Occipital lobe (tissue), 3 donors: ENCODE measurements at places on chromosomes 6 and 20.

- DNase-seq = no peak
Observed at GRCh38 chr6:43736211-43736786, 33.7 kb upstream of the VEGFA start.

- no peak for DNase-seq
Observed at GRCh38 chr20:22491194-22491505, 93.2 kb downstream of the FOXA2 start.

GRCh38 chr20:36820073-36820472 lies 46.5 kb upstream of the DSN1 start:
- no peak for DNase-seq

DNA sequence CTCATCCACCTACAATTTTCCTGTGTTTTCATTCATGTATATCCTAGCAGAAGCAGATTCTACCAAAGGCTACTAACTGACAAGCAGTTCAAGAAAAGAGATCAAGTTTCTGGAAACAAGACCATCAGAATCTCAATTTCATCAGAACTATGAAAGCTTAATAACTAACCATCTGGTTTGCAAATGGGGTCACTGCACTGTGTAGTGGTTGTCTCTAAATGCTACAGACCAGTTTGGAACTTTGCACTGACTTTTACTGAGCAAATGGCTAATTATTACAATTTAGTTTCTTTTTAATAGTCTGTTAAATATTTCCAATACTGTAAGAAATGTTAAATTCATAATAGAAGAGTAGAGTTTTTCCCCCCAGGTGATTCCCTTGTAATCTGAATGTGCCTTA lies 64.5 kb downstream of the REPS1 start:
- no peak for DNase-seq

- DNase-seq = no peak
Observed at GRCh38 chr6:3102875-3103274, 15.6 kb upstream of the BPHL start.

DNA sequence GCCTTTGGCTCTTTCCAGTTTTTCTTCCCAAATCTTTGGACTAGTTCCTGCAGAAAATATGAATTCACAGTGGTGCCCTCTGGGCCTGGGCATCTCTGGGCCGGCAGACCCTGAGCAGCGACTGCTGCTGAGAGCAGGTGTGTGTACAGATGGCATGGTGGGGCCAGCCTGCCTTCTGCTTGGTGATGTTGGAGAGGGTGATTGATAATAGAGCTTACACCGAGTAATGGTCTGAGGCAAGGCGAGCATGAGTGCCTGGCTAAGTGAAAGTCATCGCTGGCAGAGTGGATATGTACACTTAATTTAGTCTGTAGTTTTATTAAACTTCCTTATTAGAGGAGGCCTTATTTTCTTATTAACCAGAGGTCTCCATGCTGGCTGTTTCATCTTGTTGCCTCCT lies 156.9 kb downstream of the CDKAL1 start:
- no peak for DNase-seq

DNA sequence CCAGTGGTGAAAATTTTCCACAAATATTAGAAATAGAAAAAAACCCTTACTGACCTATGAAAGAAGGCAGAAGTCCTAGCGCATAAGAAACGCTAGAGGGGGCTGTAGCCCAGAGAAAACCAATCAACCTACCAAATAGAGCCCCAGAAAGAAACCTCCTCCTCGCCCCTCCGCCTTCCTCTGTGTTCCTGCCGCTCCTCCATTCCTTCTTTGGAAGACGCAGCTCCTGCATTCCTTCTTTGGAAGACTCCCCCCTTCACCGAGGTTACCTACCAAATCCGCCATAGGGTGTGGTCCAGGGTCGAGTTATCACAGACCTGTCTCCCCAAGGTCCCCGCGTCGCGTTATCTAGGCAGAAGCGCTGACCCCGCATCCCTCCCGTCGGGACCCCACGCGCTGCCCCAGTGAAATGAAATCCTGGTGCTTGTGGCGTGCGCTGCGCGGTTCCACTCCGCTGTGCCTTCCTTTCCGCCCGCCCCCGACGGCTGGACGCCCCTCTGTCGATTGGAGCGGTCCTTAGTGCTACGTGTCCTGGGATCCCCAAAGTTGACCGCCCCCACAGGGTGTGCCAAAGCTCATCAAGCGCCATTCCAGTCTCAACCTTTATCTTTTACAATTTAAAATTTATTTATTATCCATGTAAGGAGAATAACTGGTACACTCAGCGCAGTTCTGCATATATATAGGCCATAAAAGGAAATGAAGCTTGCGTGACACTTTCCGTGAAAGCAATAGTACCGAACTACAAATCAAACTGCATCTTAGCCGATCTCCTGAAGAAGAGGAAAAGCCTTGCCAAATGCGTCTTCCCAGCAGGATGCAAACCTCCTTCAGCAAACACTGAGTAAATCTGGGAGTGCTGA lies 13.0 kb downstream of the RPP21 start:
- peak; percentile 66 for DNase-seq

- DNase-seq = no peak
Observed at GRCh38 chr6:1049170-1049569, 262.7 kb upstream of the FOXQ1 start.

DNA sequence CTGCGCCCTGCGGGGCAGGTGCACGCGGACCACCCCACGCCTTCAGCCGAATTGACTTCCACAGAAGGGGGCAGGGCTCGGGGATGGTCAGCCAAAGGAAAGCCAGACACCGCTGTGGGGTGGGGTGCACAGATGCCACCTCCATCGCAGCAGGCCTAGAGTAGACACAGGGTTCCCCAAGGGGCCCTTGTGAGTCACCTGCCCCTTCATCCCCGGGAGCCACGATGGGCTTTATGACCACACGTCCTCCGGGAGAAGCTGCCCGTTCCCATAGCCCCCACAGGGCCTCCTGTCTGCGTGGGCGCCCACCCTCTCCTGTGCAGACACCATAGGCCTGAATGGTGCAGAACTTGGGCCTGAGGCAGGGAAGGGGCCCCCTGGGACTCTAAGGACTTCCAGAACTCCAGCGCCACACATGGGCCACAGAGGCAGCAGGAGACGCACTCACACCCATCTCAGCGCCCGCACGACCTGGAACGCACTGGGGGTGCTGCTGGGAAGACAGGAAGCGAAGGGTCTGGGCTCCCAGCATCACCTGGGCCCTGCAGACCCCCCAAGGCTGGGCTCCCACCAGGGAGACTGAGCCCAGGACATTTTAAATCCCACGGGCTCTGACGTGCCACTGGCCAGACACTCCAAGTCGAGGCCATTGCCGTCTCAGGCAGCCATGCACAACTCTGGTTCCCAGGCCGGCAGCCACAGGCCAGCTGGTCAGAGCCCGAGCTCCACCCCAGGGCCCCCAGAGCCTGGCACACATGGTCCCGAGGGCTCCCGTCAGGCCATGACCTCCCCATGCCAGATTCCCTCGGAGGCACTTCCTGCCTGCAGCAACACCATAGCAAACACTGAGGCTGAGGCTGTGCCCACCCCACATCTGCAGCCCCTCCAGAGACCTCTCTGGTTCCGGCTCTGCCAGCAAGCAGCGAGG lies 134.2 kb downstream of the DLL1 start:
- no peak for DNase-seq

GRCh38 chr20:47847884-47848485 lies 62.7 kb upstream of the SULF2 start:
- DNase-seq = peak; percentile 11

DNA sequence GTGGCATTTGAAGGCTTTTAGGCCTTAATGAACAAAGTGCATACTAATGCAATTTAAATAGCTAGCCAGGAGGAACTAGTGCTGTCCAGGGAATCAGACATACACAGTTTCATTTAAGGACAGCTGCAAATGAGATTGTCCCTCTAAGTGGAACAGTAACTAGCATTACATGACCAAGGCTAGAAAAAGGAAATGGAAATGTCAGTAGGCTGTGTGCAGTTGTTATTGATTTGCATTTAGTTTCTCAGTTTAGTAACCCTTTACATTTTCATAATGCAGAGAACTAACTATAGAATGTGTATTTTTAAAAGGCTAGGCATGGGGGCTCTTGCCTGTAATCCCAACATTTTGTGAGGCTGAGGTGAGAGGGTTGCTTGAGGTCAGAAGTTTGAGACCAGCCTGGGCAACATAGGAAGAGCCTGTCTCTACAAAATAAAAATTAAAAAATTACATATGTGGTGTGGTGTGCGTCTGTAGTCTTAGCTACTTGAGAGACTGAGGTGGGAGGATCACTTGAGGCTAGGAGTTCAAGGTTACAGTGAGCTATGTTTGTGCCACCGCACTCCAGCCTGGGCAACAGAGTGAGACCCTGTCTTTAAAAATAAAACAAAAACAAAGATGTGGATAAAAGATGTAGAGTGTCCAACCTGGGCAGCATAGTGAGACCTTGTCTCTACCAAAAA lies 468.0 kb downstream of the UTRN start:
- no peak for DNase-seq

- no peak for DNase-seq
Observed at GRCh38 chr20:33554914-33555420, 65.1 kb downstream of the CBFA2T2 start.

DNA sequence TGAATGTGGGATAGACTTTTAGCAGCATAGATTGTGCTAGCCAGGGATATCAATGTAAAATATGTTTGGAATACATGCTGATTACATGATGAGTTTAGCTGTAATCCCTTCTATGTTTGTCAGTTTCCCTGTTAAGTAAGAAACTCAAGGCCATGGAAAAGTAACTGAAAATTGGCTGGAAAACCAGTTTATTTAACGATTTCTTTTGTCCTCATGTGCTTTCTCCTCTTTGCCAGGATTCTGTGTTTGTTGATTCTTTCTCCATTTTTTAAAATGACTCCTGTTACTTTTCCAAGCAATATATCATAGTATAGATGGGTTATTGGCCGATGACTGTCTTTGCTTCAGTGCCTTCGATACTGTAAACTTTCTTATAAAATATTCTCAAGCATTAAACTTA lies 87.5 kb downstream of the SAMD5 start:
- no peak for DNase-seq

- DNase-seq = no peak
Observed at GRCh38 chr20:11511821-11512220, 405.9 kb upstream of the BTBD3 start.

DNA sequence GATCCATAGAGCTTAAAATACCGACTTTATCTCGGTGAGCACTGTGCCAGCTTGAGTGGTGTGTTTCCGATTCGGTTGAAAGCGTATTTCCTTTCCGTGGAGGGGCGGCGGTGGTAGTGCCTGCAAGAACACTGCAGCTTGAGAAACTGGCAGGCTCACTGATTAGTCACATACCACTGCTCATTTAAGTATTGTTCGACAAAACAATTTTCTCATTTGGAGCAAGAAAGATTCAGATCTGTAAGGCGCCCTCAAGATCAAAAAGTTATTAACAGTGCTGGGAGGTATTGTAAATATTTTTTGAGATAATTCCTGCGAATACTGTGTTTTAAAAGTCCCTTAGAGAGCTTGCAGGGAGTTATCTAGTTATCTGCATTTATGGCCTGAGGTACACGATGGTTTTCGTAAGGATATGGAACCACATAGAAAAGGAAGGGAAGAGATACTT lies 1.3 kb downstream of the MAPK14 start:
- DNase-seq = peak; percentile 42

GRCh38 chr6:121354764-121355163 lies 20.5 kb upstream of the TBC1D32 start:
- DNase-seq = no peak

DNA sequence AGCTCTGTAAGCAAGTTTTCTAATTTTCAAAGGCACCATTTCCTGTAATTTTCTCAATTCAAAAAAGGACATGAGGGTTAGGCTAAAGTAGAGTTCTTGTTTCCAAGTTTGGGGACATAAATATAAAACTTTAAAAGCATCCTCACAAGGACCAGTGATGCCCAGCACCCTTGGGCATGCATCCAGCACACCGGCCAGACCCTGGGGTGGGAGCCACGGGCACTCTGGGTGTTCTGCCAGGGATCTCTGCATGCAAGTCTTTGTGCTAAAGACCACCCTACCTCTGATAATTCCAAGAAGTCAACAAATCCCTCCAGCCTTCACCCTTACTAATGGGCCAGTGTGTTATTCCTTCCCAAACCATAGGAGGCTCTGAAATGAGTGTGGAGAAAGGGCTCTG lies 46.5 kb downstream of the PLCG1 start:
- DNase-seq = no peak

GRCh38 chr6:160259598-160259997 lies 977 bp upstream of the SLC22A2 start:
- DNase-seq = no peak

DNA sequence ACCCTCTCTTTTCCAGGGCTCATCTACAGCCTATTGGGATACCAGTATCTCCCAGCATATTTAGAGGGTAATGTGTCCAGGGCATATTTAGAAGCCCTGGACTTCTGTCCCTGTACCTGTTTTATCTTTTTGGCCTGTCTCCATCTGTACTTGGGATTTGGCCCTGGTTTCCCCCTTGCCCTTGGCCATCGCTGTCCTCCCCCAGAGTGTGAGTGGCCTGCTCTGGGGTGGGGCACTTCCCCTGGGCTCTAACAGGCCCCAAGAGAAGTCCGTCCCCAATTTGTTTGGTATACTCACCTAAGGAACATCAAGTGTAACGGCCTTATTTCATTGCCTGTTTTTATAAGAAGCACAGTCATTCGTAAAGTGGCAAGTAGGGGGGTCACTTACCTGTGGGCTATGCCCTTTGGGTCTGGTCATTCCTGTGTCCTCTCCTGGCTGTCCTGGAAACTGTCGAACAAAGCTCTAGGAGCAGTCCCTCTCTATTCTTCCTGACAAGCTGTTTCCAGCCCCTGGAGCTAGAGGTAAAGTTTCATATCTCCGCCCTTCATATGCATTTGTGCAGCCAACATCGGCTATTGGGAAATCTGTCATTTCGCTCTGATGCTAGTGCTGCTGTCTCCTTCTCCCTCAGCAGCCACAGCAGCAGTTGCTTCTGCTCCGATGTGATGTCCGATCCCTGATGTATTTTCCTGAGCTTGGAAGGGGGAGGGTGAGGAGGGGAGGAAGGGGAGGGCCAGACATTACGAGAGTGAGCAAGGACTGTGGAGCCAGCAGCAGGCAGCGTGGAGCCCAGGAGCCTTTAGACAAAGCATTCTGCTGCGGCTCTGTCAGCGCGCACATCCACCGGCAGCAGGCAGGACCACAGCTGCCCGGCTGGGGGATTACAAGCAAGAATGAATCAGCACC lies 83.4 kb downstream of the TCP11 start:
- DNase-seq = no peak

DNA sequence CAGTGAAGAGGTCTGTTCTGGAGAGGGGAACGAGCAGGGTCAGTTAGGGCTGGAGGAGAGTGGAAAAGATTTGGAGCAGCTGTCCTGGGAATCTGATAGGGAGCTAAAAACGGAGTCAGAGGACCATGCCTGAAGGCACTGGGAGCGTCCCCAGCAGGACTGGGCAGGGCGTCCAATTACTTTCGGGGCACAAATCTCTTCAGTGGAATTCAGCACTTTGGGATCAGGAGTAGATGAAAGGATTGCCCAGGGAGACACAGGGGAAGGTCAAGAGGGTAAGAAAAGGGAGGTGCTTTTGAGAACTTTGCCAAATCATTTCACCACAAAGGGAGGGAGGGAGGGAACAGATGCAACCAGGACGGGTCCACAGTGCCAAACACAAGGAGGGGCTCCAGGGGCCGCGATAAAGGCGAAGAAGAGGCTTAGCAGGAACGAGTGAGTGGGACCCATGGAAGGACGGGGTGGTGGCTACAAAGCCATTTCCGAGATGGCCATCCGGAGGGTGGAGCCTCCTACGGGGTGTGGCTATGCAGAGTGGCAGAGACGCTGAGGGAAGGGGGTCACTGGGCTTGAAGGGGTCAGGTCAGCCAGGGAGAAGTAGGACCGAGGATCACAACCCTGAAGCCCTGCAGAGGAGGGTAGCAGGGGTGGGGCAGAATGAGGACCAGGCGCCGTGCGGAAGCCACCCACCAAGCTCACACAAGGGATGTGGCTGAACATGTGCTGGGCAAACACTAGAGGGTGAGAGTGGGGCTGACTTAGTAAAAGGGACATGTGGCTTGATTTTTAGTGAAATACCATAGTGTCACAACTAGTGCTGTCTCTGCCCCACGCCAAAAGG lies 180.0 kb upstream of the RREB1 start:
- DNase-seq = no peak
